ENCODE measurements at places on chromosomes 4 and X. TPM values are rescaled to one million over a fixed set of nuclear protein-coding genes. Genes with fewer than 3 reads are reported as not detected.

DNA sequence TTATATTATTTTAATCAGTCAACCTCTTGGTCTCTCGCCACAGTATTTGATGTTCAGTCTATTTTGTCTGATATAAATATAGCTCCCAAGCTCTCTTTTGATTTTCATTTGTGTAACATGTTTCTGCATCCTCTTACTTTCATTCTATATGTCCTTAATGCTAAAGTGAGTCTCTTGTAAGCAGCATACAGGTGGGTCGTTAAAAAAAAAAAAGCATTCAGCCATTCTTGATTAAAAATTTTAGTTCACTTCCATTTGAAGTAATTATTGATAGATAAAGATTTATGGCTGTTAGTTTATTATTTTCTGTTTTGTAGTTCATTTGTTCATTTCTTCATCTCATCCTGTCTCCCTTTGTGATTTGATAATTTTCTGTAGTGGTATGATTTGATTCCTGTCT lies 229.1 kb downstream of the GUCY2F start:
- DNase-seq = no peak

DNA sequence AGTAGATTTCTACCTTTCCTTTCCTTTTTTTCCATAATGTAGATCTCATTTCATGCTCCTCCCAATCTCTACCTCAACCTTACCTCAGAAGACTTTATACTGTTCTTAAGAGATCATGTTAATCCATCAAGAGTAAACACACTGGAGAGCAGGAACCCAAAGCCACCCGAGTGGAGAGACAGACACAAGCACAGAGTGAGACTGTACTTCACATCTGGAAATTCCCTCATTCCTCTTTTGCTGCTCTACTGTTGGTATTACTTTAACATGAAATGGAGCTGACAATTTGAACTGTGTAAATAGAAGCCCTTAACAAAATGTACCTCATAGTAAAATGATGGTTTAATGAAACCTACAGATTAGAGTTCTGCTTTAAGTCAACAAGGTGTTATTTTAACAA lies 105.7 kb upstream of the RASGEF1B start:
- DNase-seq = peak; percentile 8

GRCh38 chrX:5976332-5976731 lies 252.3 kb downstream of the NLGN4X start:
- DNase-seq = no peak

DNA sequence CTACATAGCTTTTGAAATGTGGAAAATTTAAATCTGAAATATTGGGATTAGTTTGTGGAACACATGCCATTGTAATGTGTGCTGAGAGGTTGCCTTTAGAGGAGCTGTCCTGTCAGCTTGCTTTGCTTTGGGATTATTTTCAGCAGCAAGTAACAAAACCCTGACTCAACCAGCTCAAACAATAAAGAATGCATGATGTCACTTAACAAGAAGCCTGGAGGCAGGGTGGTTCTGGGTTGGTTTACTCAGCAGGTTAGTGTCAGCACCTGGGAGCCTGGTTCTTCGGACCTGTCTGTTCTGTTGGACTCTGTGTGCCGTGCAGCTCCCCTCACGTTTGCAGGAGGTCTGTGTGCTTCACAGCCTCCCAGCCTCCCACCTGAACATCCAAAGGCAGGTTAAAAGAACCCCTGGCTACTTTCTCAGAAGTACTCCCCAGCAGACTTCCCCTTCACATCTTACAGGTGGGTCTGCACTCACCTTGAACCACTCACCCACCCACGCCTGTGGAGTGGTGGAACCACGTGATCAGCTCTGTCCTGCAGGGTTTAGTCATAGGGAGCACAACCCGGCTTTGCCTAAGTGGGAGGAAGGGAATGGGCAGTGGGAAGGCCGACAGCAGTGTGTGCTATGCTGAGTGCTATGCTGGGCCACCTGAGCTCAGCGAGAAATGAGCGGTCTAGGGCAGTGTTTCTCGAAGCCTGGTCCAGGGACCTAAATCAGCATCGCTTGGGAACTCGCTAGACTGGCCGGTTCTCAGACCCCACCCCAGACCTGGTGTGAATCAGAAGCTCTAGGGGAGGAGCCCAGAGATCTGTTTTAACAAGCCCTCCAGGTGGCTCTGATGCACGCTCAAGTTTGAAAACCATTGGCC lies 20.4 kb downstream of the TMEM131L start:
- peak; percentile 98 for DNase-seq

ASB12 gene
- not detected for total RNA-seq

AGA gene
- total RNA-seq = 16.5 TPM

NALF2 gene
- 0.95 TPM for total RNA-seq

STK32B gene
- 8.3 TPM for total RNA-seq

SLC6A14 gene
- total RNA-seq = 0.20 TPM

All from foreskin keratinocyte (primary cell).